ENCODE measurements at places on chromosomes 12 and 14.

- DNase-seq: no peak
Observed at GRCh38 chr12:1533205-1533601, 61.2 kb downstream of the FBXL14 start.

GRCh38 chr14:76510181-76510580, 134.2 kb downstream of the ESRRB start:
- no peak for DNase-seq

DNA sequence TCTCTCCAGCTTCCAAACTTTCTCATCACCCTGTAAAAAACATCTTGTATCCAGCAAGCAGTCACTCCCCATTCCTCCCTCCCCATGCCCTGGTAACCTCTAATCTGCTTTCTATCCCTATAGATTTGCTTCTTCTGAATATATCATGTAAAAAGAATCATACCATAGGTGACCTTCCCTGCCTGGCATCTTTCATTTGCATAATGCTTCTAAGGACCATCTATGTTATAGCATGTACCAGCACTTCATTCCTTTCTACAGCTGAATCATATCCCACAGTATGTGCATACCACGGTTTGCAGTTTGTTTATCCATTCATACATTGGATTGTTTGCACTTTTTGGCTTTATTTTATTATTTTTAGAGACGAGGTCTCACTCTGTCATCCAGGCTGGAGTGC, 22.9 kb upstream of the VPS37B start:
- no peak for DNase-seq

DNA sequence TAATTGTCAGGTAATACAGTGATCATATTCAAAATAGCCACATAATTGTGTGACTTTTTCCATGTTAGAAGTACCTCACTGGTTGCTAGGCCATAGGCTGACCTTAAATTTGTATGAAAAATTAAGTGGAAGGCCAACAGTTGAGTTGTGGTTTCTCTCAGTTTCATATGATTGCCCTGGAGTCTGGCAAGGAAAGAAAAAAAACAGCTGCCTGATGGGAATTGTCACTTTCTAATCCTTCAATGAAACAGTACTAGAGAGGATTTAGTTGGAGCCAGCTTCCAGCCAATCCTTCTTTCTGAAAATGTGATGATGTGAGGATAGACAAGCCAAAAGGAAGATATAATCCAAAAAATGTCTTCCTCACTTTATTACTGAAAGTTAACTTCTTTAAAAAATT, 113.6 kb downstream of the ALX1 start:
- no peak for DNase-seq

GRCh38 chr12:116595186-116595585, 36.0 kb downstream of the MAP1LC3B2 start:
- DNase-seq: no peak

DNA sequence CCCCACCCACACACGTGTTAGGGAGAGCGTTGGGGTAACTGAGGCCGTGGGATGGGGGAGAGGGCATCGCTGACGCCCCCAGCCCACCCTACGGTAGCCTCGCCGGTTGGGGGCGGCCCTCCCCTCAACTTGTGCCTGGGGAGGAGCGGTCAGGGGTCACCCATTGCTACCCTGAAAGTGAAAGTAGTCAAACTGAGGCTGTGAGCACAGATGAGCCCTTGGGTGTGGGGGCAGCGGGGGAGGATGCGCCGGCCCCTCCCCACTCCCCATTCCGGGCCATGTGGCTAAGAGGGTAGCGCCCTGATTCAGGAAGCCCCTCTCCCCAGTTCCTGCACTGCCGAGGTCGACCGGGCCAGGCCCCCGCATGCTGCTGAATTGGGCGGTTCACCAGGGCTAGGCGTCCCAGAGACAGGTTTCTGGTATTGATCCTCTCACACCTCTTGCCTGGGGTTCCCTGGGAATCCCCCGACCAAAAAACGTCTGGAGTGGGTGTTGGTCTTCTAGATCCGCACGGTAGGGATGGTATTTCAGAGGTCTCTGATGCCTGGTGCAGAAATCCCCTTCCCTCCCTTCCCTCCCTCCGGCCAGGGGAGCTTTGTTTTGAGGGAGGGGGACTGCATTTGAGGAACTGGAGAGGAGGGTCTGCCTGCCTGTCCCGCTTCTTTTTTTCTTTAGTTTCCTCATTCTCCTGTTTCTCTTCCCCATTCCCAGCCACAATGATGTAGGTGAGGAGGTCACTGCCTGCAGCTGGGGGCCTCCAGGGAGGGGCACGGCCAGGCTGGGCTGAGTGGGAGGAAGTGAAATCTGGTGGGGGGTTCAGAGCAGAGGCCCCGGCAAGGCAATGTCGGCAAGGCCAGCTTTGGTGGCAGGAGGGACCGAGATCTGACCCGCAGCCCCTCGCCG, 1.0 kb downstream of the SH2B3 start:
- DNase-seq: peak; percentile 39

- no peak for DNase-seq
Observed at GRCh38 chr14:68000511-68000910, 180.9 kb downstream of the RAD51B start.

All from stimulated activated CD4-positive, alpha-beta T cell treated with anti-CD3 and anti-CD28 coated beads, TNF-alpha, amount 100 ng/mL, for 4 hours (primary cell).